HFFc6 (cell line): ENCODE measurements at places on chromosomes 13 and 19. TPM values are rescaled to one million over a fixed set of nuclear protein-coding genes. Genes with fewer than 3 reads are reported as not detected.
A peak's percentile ranks its signal among the peaks of the same experiment; 100 is the strongest.

Gene OR7C1
- not detected in 3 replicates for total RNA-seq

Gene HCST
- 1.1 to 2.3 TPM (median 1.5 TPM) in 3 replicates for total RNA-seq

Gene CDC42EP5
- 57.8 to 82.5 TPM (median 70.5 TPM) in 3 replicates for total RNA-seq

Gene FUT2
- not detected in 3 replicates for total RNA-seq

Gene LILRA1
- not detected in 3 replicates for total RNA-seq

- peaks cover 6% of the 10 kb centered on the region; the same call in 1 of the 2 replicates for H3K36me3 ChIP-seq
- H3K27me3 ChIP-seq, result peaks cover 5% of the 10 kb centered on the region
- no peak for DNase-seq
- peaks cover 33% of the 10 kb centered on the region for H3K4me1 ChIP-seq
Measured at GRCh38 chr19:18155095-18156087, 2.4 kb downstream of the PIK3R2 start.

DNA sequence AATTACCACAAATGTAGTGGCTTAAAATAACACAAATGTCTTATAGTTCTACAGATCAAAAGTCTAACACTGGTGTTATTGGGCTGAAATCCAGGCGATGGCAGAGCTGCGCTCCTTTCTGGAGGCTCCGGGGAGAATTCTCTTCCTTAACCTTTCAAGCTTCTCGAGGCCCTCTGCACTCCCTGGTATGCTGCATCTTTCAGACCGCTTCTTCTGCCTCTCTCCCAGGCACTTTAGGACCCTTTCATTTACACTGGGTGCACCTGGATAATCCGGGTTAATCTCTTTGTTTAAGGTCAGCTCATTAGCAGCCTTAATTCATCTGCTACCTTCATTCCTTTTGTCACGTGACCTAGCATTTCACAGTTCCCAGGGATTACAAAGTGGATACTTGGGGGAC, 211.3 kb upstream of the RFC3 start:
- H3K27ac ChIP-seq, result no peak overlapping the region
- H3K27me3 ChIP-seq, result peaks cover 9% of the 10 kb centered on the region
- no peak overlapping the region for H3K4me3 ChIP-seq
- peaks cover 4% of the 10 kb centered on the region; the same call in 1 of the 2 replicates for H3K36me3 ChIP-seq
- no peaks in the 10 kb centered on the region for H3K4me1 ChIP-seq

DNA sequence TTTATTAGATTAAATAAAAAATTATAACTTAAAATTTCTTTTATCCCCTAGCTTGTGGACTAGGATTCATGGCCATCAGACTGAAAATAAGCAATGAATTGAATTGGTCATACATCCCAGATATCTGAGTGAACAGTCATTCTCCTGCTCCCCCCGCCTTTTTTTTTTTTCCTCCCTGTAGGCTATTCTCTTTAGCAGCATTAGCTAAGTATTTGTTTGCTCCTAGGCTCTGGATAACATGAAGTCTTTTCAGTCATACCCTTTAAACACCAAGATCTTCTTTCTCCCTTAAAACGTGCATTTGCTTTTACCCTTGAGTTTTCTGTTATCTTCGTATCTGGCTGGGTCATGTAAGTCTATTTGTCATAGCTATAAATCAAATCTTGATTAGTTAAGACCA, 866.7 kb upstream of the SPRY2 start:
- no peak overlapping the region for H3K27ac ChIP-seq
- H3K4me1 ChIP-seq, result no peaks in the 10 kb centered on the region
- H3K36me3 ChIP-seq, result no peaks in the 10 kb centered on the region
- H3K4me3 ChIP-seq, result no peak overlapping the region

- no peak overlapping the region for H3K4me3 ChIP-seq
- no peak for DNase-seq
- peaks cover 1% of the 10 kb centered on the region; the same call in 1 of the 2 replicates for H3K27me3 ChIP-seq
- H3K27ac ChIP-seq, result no peak overlapping the region
- no peaks in the 10 kb centered on the region for H3K4me1 ChIP-seq
Measured at GRCh38 chr19:45267296-45267695, 16.2 kb downstream of the MARK4 start.

DNA sequence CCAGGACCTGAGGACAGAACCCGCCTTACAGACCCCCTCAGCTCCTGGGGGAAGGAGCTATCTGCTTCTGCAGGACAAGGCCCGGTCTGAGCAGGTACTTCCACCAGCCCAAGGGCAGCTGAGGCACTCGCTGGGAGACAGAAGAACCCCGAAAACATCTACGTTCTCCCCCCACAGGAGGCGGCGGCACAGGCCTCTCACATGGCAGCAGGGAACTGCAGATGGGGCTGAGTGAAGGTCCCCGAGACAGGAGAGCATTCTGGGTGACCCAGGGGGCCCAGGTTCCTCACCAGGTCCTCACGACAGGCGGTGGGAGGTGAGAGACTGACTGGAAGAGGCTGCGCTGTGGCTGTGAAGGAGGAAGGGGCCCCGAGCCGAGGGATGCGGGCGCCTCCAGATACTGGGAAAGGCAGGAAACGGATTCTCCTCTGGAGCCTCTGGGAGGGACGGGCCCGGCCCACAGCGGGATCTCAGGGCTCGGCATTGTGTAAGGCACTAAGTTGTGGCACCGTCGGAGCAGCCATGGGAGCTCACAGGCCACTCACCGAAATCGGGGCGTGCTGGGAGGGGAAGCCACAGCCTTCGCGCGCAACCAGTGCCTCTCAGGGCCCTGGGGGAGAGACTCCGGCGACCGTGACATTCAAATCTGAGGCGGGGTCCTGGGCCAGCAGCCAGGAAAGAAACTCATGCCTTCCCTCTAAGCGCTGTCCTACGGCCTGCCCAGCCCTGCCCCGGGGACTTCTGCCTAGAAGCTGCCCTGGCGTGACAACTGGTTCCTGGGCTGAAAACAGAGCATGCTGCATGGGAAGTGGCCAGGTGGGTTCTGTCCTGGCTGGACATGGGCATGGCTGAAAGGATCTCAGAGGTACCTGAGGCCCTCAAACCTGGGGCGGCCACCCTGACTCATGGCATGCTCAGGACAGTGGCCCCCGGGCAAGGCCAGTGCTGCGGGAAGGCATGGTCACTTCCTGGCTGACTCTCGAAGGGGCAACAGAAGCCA, 14.0 kb downstream of the RPL36 start:
- DNase-seq, result no peak
- H3K4me3 ChIP-seq, result no peak overlapping the region

- DNase-seq, result no peak
- H3K36me3 ChIP-seq, result no peaks in the 10 kb centered on the region
- no peak overlapping the region for H3K27ac ChIP-seq
- H3K27me3 ChIP-seq, result peaks cover 2% of the 10 kb centered on the region
- no peak overlapping the region for H3K4me3 ChIP-seq
Measured at GRCh38 chr19:2423915-2424685, 3.3 kb downstream of the TIMM13 start.

DNA sequence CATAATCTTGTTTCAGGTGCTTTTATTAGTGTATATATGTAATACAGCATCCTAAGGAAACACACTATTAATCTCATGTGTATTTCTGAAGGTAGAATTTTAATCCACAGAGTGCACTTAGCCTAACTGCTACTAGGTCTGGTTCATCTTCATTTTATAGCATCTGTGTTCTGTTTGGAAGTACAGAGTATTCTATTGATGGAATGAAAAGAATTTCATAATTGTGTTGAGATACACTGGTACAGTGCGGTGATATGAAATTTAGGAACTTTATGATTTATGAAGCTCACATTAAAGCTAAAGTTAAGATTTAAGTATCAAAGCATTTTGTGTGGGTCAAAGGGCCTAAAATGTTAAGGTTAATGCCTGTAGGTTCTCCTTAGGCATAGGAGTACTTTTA, 6.0 kb downstream of the PCDH17 start:
- H3K36me3 ChIP-seq, result no peaks in the 10 kb centered on the region; the same call in 1 of the 2 replicates
- no peak overlapping the region for H3K27ac ChIP-seq
- no peak overlapping the region for H3K4me3 ChIP-seq
- H3K4me1 ChIP-seq, result no peaks in the 10 kb centered on the region
- H3K27me3 ChIP-seq, result peaks cover 2% of the 10 kb centered on the region; the same call in 1 of the 2 replicates
- DNase-seq, result no peak

GRCh38 chr13:99287551-99287950, 19.6 kb downstream of the GPR183 start:
- H3K4me3 ChIP-seq, result no peak overlapping the region
- H3K4me1 ChIP-seq, result peaks cover 26% of the 10 kb centered on the region
- H3K27ac ChIP-seq, result no peak overlapping the region
- no peaks in the 10 kb centered on the region for H3K36me3 ChIP-seq
- DNase-seq, result no peak
- no peaks in the 10 kb centered on the region; the same call in 1 of the 2 replicates for H3K27me3 ChIP-seq

DNA sequence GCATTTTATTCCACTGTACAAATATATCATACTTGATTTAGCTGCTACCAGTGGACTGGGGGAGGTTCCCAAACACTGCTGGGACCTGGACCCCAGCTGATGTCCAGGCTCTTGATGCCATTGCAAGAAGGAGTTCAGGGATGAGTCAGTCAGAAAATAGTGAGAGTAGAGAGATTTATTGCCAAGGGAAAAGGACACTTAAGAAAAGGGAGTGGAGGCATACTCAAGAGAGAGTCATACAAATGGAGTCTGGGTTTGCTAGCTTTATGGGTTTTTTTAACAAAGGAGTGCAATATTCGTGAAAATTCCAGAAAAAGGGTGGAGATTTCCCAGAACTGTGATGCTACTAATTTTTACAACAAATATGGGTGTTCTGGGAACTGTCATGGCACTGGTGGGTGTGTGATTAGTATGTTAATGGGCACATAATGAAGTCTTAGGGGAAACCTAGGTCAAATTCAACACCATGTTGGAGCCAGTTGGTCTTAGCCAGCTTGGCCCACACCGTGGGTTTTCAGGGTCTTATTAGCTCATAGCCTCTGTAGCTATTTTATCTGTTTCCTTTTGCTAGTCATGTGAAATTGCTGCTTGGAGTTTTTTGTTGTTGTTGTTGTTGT, 36.2 kb downstream of the GPC6 start:
- peak overlapping the region; percentile 27 for H3K4me3 ChIP-seq
- peak overlapping the region; percentile 89 for H3K27ac ChIP-seq
- peaks cover 10% of the 10 kb centered on the region for H3K36me3 ChIP-seq
